Kidney (tissue), 22 donors: ENCODE measurements at places on chromosomes 11 and 22.

GRCh38 chr11:103870821-103871309 lies 165.6 kb upstream of the DDI1 start:
- H3K4me3 ChIP-seq = no peak overlapping the region
- no peaks in the 10 kb centered on the region for H3K36me3 ChIP-seq
- no peak overlapping the region for H3K27ac ChIP-seq

DNA sequence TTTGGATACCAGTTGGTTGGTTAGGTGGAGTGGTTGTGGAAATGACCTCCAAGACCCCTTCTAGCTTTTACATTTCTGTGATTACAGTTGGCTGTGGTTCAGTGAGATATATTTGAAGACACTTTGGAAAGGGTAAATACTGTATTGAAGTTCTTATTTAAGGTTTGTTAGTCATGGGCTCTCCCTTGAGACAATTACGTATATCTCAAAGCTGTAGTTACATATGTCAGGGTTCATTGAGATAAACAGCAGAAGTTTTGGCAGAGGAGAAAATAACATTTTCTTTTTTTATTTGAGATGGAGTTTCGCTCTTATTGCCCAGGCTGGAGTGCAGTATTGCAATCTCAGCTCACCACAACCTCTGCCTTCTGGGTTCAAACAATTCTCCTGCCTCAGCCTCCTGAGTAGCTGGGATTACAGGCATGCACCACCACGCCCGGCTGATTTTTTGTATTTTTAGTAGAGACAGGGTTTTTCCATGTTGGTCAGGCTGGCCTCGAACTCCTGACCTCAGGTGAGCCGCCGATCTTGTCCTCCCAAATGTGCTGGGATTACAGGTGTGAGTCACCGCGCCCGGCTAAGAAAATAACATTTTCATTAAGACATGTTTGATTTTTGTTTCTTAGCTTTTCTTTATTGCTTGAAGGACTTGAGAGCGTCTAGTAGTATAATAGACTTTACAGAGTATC lies 1.9 kb downstream of the RNF121 start:
- H3K4me3 ChIP-seq = no peak overlapping the region
- no peak overlapping the region for H3K27ac ChIP-seq
- H3K4me1 ChIP-seq = peaks cover 40% of the 10 kb centered on the region
- no peaks in the 10 kb centered on the region for H3K36me3 ChIP-seq

DNA sequence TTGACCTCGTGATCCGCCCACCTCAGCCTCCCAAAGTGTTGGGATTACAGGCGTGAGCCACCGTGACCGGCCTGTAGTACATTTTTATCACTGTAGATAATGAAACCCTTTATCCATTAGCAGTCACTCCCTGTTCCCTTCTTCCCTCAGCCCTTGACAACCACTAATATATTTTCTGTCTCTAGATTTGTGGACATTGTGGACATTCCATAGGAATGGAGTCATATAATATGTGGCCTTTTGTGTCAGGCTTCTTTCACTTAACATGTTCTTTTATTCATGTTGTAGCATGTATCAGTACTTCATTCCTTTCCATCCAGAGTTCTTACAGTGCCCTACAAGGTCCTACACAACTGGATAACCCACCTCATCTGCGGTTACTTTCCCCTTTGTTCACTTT lies 30.5 kb downstream of the RRM1 start:
- H3K27ac ChIP-seq = no peak overlapping the region
- no peaks in the 10 kb centered on the region for H3K4me1 ChIP-seq
- no peaks in the 10 kb centered on the region for H3K27me3 ChIP-seq

DNA sequence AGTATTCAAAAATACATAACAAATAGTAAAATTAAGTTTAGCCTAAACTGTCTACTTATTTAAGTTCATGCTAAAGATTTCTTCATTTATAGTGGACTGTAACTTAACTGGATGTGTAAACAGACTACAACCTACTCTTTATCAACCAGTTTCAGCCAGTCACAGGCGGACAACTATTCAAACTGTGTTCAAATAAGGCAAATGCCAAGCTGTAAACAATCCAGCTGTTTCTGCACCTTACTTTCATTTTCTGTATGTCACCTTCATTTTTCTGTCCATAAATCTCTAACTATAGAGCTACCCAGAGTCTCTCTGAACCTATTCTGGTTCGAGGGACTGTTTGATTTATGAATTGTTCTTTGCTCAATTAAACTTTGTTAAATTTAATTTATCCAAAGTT lies 992.8 kb downstream of the DLG2 start:
- no peak overlapping the region for H3K27ac ChIP-seq
- no peaks in the 10 kb centered on the region for H3K36me3 ChIP-seq
- H3K4me1 ChIP-seq = no peaks in the 10 kb centered on the region
- H3K27me3 ChIP-seq = no peaks in the 10 kb centered on the region
- no peak for DNase-seq
- H3K4me3 ChIP-seq = no peak overlapping the region

GRCh38 chr22:17368554-17369438 lies 464 bp upstream of the CECR2 start:
- H3K27me3 ChIP-seq = no peaks in the 10 kb centered on the region
- no peaks in the 10 kb centered on the region for H3K36me3 ChIP-seq
- H3K4me3 ChIP-seq = peak overlapping the region; percentile 73
- no peaks in the 10 kb centered on the region for H3K4me1 ChIP-seq

- no peak overlapping the region for H3K27ac ChIP-seq
- no peak for DNase-seq
- H3K4me1 ChIP-seq = no peaks in the 10 kb centered on the region
- no peaks in the 10 kb centered on the region for H3K36me3 ChIP-seq
These were observed 255.1 kb downstream of the CADM1 start for GRCh38 chr11:115249061-115249578.

- H3K4me3 ChIP-seq = no peak overlapping the region
- DNase-seq = no peak
- H3K27ac ChIP-seq = no peak overlapping the region
- H3K36me3 ChIP-seq = no peaks in the 10 kb centered on the region
- H3K27me3 ChIP-seq = no peaks in the 10 kb centered on the region
These were observed 45.6 kb upstream of the HIPK3 start for GRCh38 chr11:33211580-33211979.

GRCh38 chr11:84909740-84910139 lies 717.4 kb downstream of the DLG2 start:
- H3K4me3 ChIP-seq = no peak overlapping the region
- H3K36me3 ChIP-seq = no peaks in the 10 kb centered on the region
- H3K27ac ChIP-seq = no peak overlapping the region
- no peaks in the 10 kb centered on the region for H3K27me3 ChIP-seq
- no peaks in the 10 kb centered on the region for H3K4me1 ChIP-seq

DNA sequence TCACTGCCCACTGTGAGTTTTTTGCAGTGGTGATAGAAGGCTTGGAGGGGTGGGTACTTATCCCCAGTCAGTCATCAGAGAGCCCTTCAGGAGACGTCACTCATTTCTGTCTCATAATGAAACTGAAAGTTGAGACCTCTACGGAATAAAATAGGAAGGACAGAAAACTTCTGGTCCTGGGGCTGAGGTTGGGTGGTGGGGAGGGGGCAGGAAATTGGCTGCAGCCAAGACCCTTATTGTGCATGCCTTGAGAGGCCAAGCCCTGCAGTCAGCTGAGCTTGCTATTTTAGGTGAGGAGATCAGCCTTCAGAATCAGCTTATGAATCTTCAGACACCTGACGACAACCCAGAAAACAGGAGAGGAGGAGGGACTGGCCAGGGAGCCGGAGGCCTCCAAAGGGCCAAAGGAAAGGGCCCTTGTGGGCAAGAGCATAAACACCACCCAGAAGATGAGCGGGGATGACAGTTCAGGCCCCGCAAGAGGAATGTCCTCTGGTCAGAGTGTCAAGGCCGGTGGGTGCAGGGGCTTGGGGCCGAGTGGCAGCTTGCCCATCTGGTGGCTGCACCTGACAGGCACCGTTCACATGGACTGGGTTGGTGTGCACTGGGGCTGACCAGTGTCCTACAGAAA lies 17.9 kb upstream of the ADA2 start:
- no peak overlapping the region for H3K4me3 ChIP-seq
- no peaks in the 10 kb centered on the region for H3K4me1 ChIP-seq
- H3K36me3 ChIP-seq = no peaks in the 10 kb centered on the region

DNA sequence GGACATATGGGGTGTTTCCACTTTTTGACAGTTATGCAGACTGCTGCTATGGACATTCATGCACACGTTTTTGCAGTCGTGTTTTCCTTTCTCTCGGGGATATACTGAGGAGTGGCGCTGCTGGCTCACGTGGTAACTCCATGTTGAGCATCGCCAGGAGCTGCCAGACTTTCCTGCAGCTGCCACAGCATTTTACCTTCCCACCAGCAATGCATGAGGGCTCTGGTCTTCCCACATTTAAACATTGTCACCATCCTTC lies 95.4 kb downstream of the TBC1D22A start:
- H3K4me1 ChIP-seq = peaks cover 4% of the 10 kb centered on the region
- no peaks in the 10 kb centered on the region for H3K27me3 ChIP-seq
- H3K4me3 ChIP-seq = no peak overlapping the region
- no peak overlapping the region for H3K27ac ChIP-seq
- DNase-seq = no peak
- H3K36me3 ChIP-seq = no peaks in the 10 kb centered on the region

DNA sequence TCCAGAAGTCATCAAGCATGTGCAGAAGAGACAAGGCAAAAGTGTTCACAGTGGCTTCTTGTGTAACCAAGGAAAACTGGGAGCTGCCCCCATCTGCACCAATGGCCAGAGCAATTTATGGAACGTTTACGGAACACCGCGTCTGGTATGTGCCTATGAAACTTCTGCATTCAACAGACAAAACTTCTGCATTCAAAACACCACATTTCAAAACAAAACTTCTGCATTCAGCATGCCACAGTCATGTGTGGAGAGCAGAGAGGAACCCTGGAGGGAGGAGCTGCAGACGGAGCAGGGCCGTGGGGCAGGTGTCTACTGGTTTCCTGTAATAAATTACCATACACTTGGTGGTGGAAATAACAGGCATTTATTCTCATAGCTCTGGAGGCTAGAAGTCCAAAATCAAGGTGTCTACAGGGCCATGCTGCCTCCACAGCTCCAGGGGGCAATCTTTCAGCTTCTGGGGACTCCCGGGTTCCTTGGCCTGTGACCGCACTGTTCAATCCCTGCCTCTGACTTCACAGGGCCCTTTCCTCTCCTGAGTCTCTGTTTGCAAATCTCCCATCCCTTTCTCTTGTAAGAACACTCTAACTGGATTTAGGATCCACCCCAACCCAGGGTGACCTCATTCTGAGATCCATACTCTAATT lies 32.2 kb downstream of the RPL3 start:
- DNase-seq = peak; percentile 75
- H3K4me3 ChIP-seq = no peak overlapping the region
- peak overlapping the region; percentile 43 for H3K27ac ChIP-seq
- peaks cover 4% of the 10 kb centered on the region for H3K4me1 ChIP-seq
- no peaks in the 10 kb centered on the region for H3K36me3 ChIP-seq

DNA sequence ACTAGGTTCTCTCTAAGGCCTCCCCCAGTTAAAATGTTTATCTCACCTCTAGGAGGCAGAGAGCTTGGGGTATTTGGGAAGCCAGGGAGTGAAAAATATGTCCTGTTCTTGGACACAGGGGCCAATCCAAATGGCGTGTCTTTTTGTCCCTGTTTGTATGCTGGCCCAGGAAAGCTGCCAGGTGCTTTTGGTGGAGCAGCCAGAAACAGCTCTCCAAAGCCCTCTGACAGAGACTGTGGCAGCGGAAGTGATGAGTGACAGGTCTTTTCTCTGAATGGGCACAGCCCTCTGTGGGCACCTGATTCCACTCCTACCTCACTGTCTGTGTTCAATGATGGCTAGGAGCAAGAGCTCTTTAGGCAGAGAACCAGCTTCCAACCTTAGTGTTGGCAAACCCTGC lies 106.4 kb upstream of the KIRREL3 start:
- H3K27ac ChIP-seq = no peak overlapping the region
- no peak overlapping the region for H3K4me3 ChIP-seq
- DNase-seq = no peak
- no peaks in the 10 kb centered on the region for H3K4me1 ChIP-seq
- H3K36me3 ChIP-seq = no peaks in the 10 kb centered on the region

- no peaks in the 10 kb centered on the region for H3K36me3 ChIP-seq
- no peaks in the 10 kb centered on the region for H3K27me3 ChIP-seq
- peaks cover 4% of the 10 kb centered on the region for H3K4me1 ChIP-seq
- peak overlapping the region; percentile 83 for H3K4me3 ChIP-seq
- peak overlapping the region; percentile 77 for H3K27ac ChIP-seq
These were observed 1.1 kb downstream of the RBFOX2 start for GRCh38 chr22:36027579-36027934.

- peak; percentile 63 for DNase-seq
- H3K36me3 ChIP-seq = no peaks in the 10 kb centered on the region
- peaks cover 8% of the 10 kb centered on the region for H3K4me1 ChIP-seq
- H3K27me3 ChIP-seq = no peaks in the 10 kb centered on the region
- H3K4me3 ChIP-seq = no peak overlapping the region
- no peak overlapping the region for H3K27ac ChIP-seq
These were observed 24.5 kb upstream of the GNB1L start for GRCh38 chr22:19879246-19879570.

- no peak for DNase-seq
- no peaks in the 10 kb centered on the region for H3K4me1 ChIP-seq
- H3K27me3 ChIP-seq = no peaks in the 10 kb centered on the region
- H3K27ac ChIP-seq = no peak overlapping the region
- H3K36me3 ChIP-seq = no peaks in the 10 kb centered on the region
These were observed 38.4 kb downstream of the NOX4 start for GRCh38 chr11:89452780-89453179.

- peak; percentile 21 for DNase-seq
- H3K36me3 ChIP-seq = no peaks in the 10 kb centered on the region
- H3K4me3 ChIP-seq = no peak overlapping the region
- no peaks in the 10 kb centered on the region for H3K27me3 ChIP-seq
These were observed 111.4 kb downstream of the SPON1 start for GRCh38 chr11:14073849-14074476.

DNA sequence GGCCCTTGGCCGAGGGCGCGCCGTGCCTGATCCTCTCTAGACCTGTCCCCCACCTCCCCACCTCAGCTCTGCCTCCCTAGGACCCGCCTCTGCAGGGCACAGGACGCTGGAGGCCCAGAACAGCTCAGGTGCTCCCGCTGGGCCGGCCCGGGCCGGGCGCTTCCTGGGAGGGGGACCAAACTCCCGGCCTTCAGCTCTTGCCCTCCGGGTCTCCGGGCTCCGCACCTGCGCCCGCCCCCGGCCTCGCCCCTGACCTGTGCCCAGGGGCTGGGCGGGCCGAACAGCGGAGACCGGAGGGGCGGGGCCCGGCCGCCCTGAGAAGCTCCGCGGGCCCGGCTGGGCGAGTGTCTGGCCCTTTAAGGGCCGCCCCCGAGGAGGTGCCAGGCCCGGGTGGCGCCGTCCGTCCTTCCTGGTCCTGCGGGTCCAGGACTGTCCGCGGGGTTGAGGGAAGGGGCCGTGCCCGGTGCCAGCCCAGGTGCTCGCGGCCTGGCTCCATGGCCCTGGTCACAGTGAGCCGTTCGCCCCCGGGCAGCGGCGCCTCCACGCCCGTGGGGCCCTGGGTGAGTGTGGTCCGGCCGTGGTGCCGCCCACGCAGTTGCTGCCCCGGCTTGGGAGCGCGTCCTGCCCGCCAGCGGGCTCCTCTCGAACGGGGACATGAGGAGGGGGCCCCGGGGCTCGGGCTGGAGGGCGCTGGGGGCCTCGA lies at the start of gene SSH3:
SSH3 (plus strand) TSS at position 399 of the 703 bp plus-strand sequence; CDS start at position 495, 96 bp downstream.
- no peaks in the 10 kb centered on the region for H3K36me3 ChIP-seq
- H3K27me3 ChIP-seq = no peaks in the 10 kb centered on the region
- peak; percentile 82 for DNase-seq
- H3K4me3 ChIP-seq = peak within 1 kb of the TSS; percentile 67
- peaks cover 5% of the 10 kb centered on the region for H3K4me1 ChIP-seq

GRCh38 chr11:66910016-66910415 lies 48.2 kb downstream of the PC start:
- no peak overlapping the region for H3K4me3 ChIP-seq
- peaks cover 3% of the 10 kb centered on the region for H3K4me1 ChIP-seq
- no peaks in the 10 kb centered on the region for H3K36me3 ChIP-seq
- no peak overlapping the region for H3K27ac ChIP-seq

- DNase-seq = no peak
- no peak overlapping the region for H3K4me3 ChIP-seq
- no peaks in the 10 kb centered on the region for H3K36me3 ChIP-seq
- H3K27ac ChIP-seq = no peak overlapping the region
These were observed 2.2 kb downstream of the MRGPRD start for GRCh38 chr11:68978626-68978930.
